ENCODE measurements at places on chromosomes 7 and 10.

DNA sequence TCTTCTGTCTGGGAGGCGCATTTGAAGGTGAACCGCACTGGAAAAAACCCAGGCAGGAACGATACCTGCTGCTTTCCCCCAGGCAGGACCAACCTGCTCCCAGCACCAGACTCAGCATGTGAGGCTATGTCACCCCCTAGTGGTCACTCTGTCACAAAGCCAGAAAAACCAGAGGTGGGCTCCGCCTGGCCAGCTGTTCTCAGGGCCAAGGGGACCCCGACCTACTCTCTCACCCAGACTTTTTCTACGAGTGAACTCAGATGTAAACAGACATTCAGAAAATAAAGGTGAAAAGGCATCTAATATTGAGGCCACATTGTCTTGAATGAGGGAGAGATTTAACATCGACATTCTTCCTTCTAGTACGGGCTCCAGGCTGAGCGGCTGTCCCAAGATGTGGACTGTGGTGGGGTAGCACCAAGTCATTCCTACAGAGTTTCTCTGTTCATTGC, 117.3 kb downstream of the PRKAG2 start:
- peak; percentile 61 for DNase-seq

DNA sequence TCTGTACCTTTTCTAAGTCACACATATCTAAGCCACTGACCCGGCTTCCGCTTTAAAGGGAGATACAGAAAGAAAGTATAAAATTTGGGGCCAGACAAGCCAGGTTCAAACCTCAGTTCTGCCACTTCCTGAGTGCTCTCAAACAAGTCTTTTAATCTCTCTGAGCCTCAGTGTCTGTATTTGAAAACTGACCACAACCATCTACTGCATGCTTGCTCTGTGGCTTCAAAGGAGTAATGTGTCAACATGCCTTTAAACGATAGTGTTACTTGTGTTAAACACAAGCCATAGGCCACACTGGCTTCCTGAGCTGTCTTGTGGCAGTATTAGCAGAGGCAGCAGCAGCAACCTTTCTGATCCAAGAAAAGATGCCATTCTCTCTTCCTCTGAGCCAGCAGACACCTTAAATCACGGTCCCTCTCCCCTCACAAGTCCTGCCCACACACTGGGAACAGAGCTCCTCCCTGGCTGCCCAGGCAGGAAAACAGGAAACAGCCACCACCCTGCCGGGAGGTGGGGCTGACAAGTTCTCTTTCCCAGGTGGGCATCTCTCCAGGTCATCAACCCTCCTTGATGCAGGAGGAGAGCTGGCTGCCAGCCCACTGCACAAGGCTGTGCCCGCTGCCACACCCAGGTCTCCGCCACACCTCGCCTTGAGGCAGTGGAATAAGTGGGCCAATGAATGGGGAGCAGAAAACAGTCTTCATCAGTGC, 10.7 kb downstream of the HIP1 start:
- peak; percentile 60 for DNase-seq

DNA sequence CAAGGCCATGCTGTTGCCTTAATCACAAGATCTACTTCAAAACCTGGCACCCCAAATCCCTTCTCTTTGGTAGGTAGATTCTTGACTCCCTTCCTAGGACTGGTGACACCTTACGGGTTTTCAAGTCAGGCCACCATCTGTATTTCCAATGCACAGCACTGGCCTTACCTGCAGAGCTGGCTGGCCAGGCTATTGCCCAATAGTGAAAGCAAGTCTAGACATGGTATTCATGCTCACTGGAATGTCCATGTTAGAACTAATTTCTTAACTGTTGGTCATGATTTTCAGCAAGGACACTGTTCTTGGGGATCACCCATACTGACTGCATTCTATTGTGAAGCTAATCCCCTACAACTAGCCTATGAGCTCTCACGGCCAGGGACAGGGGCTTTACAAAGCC, 313.1 kb upstream of the RNF32 start:
- no peak for DNase-seq

DNA sequence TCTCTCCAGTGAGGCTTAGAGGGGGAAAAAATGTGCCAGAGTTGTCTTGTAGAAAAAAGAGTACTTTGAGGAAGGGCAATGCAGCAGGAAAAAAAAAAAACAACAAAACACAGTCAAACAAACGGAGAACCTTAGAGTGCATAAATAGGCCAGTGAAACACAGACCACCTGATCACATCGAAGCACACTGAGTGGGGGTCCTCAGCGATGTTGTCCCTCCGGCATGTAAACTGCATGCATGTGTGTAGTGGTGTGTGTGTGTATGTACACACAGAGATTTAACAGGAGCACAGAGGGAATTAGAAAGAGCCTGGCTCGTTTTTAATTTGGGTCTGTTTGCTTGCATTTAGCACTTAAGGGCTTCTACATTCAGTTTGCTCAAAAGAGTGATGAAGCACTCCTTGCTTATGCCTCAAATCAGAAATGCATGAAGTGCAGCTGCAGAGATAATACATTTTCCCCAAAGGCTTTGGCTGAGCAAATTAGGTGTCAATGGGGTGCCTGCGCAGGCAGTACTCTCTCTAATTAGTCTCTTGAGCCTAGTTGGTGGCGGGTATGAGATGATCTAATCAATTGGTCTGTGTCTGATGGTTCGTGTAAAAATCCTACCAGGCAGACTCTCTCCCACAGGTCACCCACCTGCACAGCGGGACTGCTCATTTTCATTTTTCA, 62.7 kb upstream of the FZD1 start:
- no peak for DNase-seq

DNA sequence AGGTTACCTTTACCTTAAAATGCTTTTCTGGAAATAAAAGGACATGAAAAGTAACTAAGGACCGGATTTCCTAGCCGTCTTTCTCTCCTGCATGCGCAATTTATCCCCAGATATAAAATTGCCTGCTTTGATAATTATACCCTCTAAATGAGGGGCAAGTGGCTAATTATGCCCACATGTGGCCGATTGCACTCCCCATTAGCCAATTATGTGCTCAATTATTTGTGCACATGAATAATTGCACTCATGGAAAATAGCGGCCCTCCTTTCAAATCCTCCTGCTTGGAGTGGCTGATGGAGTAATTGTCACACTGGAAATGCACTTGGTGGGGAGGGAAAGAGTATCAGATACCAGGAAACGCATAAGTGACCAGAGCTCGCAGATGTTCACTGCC, 66.4 kb upstream of the ATRNL1 start:
- no peak for DNase-seq

DNA sequence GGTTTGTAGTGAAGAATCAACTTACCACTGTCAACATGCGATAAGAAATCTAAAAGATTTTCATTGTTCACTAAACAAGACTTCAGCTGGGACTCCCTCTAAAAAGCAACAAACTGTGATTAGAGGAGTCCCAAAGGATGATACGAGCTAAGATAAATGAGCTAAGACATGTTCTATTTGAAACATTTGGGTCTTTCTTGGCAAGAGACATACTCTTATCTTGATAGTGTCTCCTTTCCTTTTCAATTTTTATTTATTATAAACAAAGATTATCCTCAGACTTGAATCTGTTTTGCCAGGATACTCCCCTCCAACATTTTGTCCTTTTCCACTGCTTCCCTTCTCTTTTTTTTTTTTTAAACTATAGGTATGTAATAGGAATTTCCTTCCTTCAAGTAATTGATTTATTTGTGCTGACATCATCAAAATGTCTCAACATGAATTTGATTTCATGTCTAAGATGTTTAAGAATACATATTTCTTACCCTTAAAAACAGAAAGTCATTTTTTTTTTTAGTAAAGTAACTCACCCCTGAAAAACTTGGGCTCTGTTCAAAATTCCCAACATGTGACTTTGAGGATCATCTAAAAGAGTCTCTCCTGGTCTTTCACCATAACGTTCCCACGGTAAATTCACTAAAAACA, 158.4 kb upstream of the NRP1 start:
- DNase-seq, result no peak

- DNase-seq, result no peak
Observed at GRCh38 chr10:997266-998022, 9.2 kb downstream of the GTPBP4 start.

- DNase-seq, result peak; percentile 34
Observed at GRCh38 chr7:55171157-55171556, 152.3 kb downstream of the EGFR start.

GRCh38 chr10:6072215-6072934, 10.2 kb upstream of the IL2RA start:
- DNase-seq, result no peak

- peak; percentile 31 for DNase-seq
Observed at GRCh38 chr10:76581506-76582256, 1055.9 kb downstream of the KCNMA1 start.

DNA sequence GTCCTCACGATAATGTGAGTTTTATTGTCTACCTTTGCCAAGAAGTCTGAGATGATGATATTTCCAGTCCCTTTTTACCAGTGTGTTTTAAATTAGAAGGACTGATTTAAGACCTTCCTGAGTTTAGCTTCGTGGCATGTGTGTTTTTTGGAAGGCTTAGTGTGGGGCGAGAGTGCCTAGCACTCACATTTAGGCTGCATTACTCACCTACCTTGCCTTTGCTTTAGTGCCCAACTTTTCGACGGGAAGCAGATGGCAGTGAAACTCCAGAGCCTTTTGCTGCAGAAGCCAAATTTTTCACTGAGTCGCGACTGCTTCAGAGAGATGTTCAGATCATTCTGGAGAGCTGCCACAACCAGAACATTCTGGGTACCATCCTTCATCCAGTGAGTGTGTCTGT, 50.9 kb downstream of the SND1 start:
- no peak for DNase-seq

DNA sequence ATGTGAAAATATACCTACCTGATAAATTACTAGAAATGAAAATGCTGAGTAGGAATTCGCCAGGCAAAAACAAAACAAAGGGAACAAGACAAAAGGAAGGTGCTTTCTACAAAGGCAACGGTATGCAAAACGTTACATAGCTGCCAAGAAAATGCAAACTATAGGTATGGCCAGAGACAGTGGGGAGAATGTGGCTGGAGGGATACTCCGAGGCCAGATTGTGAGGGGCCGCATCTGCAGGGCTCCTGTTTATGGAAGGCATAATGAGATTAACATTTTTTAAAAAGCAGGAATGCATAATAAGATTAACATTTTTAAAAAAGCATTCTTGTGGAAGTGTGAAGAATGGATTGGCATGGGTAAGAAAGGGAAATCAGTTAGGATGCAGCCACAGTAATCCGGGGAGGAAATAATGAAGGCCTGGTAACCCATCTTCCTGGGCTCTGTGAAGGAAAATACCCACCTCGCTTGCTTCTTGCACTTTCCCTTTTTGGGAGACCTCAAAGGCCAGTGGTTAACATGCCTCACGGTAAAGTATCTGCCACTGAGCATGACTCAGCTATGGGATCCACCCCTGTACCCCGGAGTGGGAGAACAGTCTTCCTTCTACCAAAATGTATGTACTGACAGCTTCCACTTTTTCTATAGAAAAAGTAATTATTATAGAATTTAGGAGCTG, 145.8 kb upstream of the LRRN3 start:
- no peak for DNase-seq

DNA sequence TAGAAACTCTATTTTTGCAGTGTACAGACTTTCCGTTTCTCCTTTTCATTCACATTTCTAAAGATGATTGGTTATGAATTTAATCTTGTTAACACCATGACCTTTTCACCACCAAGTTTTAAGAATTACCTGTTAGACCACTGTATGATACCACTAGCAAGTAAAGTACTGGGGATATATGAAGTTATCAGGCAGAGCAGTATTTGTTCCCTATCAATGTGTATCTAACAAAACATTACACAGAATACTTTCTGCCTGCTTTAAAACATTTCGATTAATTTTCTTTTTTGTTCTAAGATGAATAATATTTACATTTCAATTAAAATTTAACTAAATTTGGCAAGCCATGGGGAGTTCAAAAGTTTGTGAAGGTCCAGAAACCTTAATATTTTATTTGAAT, 49.9 kb upstream of the AHR start:
- no peak for DNase-seq

- DNase-seq, result no peak
Observed at GRCh38 chr7:99739699-99740572, 4.9 kb upstream of the CYP3A7 start.

DNA sequence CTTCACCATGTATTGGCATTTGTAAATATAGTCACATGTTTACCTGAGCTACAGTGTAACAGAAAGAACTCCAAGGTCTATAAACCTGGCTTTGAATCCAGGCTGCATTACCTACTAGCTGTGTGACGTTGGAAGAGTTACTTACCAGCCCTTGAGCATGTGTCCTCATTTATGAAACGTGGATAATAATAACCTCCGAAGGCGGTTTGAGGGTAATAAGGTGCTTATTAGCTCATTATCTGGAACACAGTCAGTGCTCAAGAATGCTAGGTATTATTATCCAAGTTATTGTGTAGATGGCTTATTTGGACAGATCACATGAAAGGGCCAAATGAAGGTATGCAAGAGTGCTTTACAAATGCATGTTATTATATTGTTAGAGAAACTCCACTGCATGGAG, 64.9 kb downstream of the SEC23IP start:
- no peak for DNase-seq

DNA sequence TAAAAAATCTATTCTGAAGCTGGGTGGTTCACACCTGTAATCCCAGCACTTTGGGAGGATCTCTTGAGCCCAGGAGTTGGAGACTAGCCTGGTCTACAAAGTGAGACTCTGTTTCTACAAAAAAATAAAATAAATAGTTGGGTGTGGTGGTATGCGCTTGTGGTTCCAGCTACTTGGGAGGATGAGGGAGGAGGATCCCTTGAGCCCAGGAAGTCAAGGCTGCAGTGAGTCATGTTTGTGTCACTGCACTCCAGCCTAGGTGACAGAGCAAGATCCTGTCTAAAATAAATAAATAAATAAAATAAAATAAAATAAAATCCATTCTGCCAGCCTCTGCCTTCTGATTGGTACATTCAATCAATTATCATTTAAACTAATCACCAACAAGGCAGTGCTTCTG, 17.5 kb downstream of the ZNF33A start:
- DNase-seq, result no peak

GRCh38 chr7:31096877-31097258, 44.8 kb downstream of the ADCYAP1R1 start:
- DNase-seq, result no peak

DNA sequence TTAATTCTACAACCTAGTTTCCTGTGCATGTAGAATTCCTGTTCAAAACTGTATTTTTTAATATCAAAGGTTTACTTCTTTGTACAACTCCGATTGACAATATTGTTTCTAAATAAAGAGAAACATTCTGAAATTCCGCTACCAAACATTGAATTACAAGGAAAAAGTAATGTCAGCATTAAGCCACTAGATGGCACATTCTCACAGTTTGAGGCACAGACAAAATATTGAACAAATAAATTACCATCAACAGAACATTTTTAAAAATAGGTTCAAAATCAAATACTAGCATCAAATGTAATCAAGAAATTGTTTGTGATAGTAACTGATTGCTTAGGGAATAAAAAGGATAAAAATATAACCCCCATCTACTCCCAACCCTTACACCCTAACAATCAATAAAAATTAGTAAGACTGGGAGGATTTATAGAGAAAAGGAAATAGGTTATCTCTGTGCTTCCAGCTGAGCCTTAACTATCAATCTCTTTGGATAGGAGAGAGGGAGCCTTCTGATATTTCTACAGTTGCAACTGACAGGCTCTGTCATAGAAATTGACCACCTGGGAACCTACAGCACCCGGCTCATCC, 86.6 kb upstream of the C7orf33 start:
- DNase-seq, result no peak
